ENCODE measurements at places on chromosomes 1 and 21.

- DNase-seq: no peak
These were observed 529.6 kb downstream of the ADGRL2 start for GRCh38 chr1:82330330-82330729.

GRCh38 chr1:215635827-215636226 lies 68.7 kb downstream of the KCTD3 start:
- no peak for DNase-seq

GRCh38 chr1:221598122-221598521 lies 143.8 kb downstream of the DUSP10 start:
- DNase-seq: no peak

DNA sequence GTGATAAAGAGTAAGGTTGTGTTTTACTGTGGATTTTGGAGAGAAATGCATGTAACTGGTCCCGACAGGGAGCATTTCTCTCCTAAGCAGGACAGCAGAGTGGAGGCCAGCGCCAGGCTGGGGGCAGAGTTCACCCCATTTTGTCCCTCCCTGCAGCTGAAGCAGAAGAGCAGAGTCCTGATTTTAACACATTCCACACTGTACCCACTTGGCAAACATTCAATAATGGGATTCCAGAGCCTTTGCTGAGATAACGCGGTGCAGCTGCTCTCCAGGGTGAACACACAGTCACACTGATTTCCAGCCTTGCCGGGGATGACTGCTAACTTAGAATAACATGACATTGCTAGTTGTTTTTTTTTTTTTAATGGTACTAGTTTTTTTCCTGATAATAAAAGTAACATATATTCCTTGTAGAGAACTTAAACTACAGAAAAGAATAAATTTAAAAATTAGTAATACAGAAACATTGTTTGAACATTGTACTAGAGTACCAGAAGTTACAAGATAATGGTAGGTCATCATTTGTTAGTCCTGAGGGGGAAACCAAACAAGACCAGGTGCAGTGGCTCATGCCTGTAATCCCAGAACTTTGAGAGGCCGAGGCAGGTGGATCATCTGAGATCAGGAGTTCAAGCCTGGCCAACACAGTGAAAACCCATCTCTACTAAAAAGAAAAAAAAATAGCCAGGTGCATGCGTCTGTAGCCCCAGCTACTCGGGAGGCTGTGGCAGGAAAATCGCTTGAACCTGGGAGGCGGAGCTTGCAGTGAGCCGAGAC lies 77.2 kb downstream of the SCCPDH start:
- DNase-seq: no peak

DNA sequence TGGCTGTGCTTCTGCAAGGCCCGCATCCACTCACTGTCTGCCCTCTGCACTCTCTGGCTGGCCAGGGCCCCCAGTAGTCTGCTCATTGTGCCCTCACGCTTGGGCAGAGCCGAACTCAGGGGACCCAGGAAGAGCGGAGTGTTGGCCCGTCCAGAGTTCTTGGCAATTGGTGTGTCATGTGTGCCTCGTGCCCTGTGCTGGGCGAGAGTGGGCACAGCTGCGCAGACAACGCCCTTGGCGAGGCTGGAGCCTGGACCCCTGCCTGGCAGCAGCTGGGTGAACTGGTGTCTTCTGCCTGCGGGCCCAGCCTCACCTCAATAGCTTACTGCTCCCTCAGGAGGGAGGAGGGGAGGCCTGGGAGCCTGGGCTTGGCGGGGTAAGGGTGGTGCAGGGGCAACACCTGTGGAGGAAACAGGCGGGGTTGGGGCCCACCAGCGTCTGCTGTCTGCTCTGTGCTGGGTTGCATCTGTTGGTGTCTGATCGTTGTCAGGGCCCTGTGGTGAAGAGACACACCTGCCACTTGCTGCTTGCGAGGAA lies 2.1 kb downstream of the GUK1 start:
- no peak for DNase-seq

GRCh38 chr1:162943622-162944021 lies 82.6 kb upstream of the CCDC190 start:
- no peak for DNase-seq

DNA sequence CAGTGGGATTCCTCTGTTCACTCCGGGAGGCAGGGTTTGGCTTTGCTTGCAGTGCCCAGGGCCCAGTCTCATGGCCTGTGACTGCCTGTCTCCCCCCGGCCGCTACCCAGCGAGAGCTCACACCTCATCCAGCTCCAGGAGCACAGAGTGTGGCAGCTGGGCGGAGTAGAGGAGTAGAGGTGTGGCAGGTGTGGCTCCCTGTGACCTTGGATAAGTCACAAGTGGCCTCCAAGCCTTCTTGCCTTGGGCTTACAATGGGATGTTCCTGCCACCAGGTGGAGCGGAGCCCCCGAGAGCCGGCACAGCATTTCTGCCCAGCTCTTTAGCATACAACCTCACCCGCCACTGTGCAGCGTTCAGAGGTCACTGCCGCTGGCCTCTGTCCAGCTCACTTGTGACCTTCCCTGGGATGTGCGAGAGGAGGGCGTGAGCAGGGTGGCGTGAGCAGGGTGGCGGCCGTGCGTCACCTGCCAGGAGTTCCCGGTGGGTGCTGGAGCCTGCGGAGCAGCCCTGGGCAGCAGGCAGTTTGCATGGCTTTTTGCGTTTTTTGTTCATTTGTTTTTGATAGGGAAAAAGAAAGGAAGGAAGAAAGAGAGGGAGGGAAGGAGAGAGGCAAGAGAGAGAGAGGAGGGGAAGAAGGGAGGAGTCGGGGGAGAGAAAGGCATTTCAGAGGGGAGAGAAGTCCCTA lies 42.4 kb downstream of the CRYAA start:
- no peak for DNase-seq

- no peak for DNase-seq
These were observed 155.2 kb downstream of the PEX14 start for GRCh38 chr1:10629816-10630571.

- no peak for DNase-seq
These were observed 88.6 kb upstream of the SLC35F3 start for GRCh38 chr1:233815865-233816264.

- no peak for DNase-seq
These were observed 11.1 kb upstream of the SRM start for GRCh38 chr1:11070876-11071275.

GRCh38 chr1:111214884-111215283 lies 12.6 kb upstream of the CHI3L2 start:
- DNase-seq: no peak

GRCh38 chr1:222283147-222283768 lies 264.6 kb downstream of the HHIPL2 start:
- no peak for DNase-seq

DNA sequence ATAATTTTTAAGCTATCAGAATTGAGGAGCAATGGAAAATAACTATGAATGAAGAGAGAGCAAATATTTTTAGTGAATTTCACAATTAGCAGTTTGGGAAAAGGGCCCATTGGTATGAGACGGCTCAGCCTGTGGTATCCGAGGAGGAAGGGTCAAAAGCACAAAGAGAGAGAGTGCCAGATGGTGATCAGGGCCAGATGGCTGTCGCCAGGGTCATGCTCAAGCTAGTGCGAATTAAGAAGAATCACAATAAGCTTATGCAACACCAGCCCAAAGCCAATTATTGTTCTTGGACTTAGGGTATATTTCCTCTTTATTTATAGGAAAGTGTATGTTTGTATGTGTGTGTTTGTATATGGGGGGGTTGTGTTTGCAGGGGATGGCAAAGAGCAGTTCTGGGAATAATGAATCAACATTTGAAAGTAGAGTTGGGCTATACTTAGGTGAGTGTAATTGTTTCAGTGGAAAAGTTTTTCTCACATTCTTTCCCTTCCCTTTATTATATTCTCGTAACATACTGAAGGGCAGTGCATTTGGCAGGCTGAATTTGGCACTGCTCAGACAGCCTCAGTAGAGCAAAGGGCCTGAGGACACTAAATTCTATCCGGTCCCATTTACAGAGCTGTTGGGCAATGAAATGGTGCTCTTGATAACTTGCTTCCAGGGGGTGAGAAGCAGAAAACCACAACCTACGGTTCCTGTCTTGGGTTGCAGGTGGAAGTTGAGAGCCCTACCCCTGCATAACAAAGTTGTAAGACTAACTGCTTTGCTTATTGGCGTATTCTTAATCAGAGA lies 19.5 kb upstream of the DDR2 start:
- no peak for DNase-seq

DNA sequence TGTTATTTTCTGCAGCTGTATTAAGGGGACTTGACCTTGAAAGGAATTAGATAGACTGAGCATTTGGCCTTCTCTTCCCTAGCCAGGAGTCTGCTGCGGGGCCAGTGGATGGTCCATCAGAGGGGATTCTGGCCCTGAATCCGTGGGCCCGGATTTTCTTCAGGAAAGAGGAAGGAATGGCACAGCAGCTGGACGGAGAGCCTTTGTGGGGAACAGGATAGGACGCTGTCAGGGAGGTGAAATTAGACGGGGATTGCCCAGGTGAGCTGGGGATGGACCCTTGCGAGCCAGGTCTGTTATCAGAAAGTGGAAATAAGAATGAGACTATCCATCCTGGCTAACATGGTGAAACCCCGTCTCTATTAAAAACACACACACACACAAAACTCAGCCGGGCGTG lies 1.7 kb upstream of the C2CD2 start:
- DNase-seq: no peak

GRCh38 chr1:9235560-9235959 lies 986 bp downstream of the H6PD start:
- DNase-seq: no peak

DNA sequence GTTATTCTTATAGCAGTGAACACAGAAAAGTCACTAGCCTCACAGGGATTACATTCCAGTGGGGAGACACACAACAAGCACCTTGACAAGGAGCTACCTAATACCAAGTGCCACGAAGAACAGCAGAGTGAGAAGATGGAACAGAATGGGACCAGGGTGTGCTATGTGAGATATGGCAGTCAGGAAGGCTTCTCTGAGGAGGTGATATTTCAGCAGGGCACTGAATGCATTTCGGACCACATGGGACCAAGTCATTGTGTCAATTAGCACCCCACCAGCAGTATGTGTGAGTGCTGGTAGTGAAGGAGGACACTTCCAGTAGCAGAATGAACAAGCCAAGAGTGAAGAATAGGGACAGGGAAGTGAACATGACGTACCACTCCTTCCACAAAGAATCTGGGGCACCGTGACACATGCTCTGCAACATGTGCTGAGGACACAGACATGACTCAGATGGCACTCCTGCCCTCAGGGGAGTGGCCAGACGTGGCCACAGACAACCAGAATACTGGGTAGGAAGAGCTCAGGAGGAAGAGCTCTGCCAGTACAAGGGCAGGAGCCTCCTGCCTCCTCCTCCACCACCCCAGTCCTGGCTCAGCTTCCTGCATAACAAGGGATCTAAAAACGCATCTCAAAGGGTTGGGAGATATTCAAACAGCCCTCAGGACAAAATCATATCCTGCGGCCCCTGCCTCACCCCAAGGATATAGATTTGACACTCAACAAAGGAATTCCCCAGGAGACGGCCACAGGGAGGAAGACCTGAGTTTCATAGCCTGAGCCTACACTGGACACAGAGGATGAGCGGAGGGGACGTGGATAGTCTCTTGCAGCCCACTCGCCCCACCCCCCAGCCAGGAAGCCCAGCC lies 102.5 kb downstream of the TRABD2B start:
- DNase-seq: no peak

DNA sequence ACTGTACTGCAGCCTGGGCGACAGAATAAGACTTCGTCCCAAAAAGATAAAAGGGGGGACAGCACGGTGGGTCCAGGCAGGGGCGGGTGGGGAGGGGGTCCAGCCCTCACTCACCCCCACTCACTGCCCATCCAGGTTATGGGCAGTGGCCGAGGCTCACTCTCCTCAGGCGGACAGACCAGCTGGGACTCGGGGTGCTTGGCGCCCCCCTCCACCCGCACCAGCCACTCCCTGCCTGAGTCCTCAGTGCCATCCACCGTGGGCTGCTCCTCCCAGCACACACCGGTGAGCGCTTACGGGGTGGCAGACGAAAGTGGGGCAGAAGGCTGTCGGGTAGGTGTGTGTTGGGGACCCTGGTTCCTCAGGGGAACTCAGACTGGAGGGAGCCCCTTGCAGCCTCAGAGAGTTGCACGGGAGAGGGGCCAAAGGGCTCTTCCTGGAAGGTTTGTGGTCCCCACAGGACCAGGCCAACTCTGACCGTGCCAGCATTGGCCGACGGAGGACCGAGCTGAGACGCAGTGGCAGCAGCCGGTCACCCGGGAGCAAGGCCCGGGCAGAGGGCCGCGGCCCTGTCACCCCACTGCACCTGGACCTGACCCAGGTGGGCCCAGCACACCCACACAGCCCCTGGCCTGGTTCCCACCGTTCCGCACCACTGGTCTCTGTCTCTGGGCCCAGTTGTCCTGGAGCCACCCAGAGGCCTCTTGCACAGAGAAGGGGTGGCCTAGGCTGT lies 6.6 kb downstream of the PLEKHN1 start:
- DNase-seq: no peak

GRCh38 chr1:102550729-102551384 lies 554.1 kb upstream of the OLFM3 start:
- DNase-seq: no peak

DNA sequence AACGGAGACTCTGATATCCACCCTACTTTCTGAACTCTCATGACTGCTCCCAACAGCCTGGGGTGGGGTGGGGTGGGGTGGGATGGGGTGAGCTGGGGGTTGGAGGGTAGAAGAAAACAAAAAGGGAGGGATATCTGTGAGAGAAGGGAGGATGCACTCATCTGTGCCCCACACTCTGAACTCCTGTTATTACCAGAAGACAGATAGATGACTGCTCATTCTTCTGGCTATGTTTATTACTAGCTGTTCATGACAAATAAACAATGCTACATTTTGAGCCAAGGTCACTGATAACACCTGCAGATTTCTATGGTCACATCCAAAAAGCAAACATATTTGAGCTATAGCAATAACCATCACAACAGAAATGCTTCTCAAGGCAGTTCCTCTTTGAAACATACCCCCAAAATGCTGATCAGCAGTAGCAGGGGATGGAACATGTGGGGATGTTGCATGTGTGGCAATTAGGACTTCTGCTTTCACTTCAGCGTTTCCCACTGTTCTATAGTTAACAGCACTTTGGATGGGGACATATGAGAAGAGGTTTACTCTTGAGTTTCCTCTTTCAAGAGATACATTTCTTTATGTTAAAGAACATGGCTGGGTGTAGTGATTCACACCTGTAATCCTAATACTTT lies 43.3 kb downstream of the GPR3 start:
- no peak for DNase-seq

DNA sequence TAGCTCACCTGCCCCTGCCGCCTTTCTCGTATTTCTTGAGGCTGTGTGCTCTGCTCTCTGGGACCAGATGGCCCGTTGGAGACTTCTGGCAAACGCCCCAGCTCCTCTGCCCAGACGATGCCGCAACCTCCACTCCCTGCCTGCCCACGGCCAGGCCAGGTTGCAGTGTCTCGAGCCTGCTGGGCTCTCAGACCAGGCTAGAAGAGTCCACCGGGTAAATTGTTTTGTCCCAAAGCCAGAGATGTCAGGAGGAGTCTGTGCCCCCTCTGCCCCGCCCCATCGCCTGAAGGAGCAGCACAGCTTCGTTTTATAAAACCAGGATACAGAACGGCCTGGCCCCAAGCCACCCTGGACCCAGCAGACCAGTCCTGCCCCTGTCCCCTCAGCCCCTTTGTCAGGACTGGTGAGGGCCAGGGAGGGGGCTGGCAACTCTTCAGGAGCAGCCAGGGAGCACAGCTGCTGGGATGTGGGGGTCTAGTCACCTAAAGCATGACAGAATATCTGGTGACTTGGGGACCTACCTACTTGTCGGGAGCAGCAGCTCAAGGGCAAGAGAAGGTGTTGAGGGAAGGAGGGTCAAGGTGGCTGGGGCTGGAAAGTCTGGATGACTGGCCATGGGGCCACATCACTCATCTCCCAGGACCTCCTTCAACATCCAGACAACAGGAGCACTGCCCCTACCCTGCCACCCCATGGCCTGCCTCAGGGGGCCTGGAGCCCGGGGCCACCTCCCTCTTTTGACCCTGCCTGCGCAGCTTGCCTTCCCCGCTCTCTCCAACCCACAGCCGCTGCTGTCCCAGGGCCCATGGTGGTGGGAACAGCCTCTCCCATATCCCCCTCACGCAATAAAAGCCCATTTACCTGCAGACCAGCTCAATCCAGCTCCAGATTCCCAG lies 33.9 kb upstream of the LBR start:
- DNase-seq: peak; percentile 29

All from cerebellar nuclear complex (tissue), 1 donor.